ENCODE measurements at places on chromosomes 13 and 19.

DNA sequence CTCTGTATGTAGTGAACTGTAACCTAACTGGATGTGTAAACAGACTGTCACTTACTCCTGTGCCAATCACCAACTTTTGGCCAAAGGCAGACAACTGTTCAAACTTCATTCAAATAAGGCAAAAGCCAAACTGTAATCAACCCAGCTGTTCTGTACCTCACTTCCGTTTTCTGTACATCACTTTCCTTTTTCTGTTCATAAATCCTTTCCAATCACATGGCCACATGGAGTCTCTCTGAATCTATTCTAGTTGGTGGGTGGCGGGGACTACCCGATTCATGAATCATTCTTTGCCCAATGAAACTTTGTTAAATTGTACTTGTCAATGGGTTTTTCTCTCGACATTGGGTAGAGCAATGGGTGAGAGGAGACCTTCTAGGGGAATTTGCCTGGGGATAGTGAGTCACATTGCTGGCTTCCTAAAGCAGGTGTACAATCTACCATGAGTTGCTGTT lies 178.3 kb upstream of the RFC3 start:
- DNase-seq, result no peak

GRCh38 chr13:33184530-33184929 lies 101.0 kb downstream of the STARD13 start:
- DNase-seq, result no peak

- no peak for DNase-seq
These were observed 165.1 kb downstream of the PDS5B start for GRCh38 chr13:32751340-32751739.

GRCh38 chr19:12996406-12997094 lies 1.3 kb downstream of the NFIX start:
- no peak for DNase-seq

DNA sequence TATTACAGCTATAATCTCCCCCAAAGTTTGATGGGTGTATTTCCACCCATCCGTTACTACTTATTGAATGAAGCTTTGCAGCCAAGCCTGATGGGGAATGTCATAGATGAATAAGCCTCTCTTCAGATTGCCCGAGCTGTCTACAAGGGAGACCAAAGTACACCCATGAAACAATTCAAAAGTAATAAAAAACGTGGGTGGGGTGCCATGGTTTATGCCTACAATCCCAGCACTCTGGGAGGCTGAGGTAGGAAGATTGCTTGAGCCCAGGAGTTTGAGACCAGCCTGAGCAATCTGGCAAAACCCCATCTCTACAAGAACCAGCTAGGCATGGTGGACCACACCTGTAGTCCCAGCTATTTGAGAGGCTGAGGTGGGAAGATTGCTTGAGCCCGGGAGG lies 419.2 kb downstream of the FGF9 start:
- no peak for DNase-seq

- no peak for DNase-seq
These were observed 9.2 kb upstream of the WASF3 start for GRCh38 chr13:26548205-26548765.

DNA sequence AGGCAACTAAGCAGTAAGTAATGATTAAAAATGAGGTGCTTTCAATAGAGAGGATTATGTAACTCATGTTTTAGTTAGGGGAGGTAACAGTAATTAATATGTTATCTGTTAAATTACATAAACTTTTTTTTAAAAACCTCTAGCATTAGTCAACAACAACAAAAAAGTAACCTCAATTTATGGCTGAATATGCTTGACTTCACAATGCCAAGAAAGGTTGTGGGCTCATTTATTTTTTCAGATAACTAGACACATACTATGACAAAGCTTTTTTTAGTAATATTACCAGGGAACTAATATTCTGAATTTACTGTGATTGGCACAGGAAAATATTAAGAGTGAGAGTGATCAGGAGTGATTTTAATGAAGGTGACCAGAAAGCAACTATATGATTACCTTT lies 54.9 kb downstream of the KCNRG start:
- no peak for DNase-seq

GRCh38 chr19:3479834-3480215 lies 500 bp downstream of the SMIM24 start:
- no peak for DNase-seq

GRCh38 chr13:99662678-99663077 lies 161.4 kb downstream of the TM9SF2 start:
- no peak for DNase-seq

- DNase-seq, result no peak
These were observed 12.2 kb upstream of the ZNF304 start for GRCh38 chr19:57338877-57339276.

GRCh38 chr19:12669270-12670158 lies 2.9 kb downstream of the WDR83 start:
- peak; percentile 66 for DNase-seq

DNA sequence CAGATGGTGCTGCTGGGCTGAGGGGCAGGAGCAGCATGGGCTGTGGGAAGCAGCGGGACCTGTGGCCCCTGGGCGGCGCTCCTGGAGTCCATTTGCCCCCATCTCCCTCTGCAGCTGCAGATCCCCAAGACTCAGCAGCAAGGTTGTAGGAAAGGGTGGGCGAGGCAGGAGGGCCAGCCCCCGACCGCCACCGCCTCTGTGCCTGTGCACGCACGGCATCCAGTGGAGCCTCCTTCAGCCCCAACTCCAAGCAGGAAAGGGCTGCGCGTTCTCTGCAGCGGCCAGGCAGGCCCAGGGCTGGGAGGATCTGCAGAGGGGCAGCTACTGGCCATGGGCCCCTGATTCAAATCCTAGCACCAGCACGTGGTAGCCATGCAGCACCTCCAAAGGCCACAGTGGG lies 20.8 kb downstream of the DPF1 start:
- no peak for DNase-seq

DNA sequence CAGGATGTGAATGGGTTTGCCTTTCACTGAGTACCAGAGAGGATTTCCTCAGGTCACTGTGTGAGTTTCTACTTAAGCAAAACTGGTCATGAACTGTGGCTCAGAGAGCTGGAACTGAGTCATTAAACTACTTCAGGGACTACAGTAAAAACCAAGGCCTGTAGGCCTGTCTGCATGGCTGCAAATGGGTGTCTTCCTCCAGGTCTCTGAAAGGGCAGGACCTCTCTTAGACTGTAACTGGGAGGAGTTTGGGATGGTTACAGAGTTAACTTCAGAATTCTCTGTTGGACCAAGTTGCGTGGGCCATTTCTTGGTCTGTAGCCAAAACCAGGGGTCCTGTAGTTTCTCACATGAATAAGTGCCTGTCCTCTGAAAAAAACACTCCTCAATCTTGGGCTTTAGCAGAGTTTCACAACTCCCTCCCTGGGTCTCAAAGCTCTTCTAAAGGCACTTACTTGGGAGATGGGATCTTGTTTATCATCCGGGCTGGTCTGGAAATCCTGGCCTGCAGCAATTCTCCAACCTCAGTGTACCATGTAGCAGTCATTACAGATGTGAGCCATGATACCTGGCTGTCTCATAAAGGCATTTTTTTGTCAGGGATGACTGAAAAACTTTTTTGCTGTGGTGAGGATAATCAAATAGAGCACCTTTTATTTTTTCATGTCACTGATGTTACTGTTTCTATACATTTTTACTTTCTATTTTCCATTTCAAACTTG lies 19.7 kb downstream of the ZNF714 start:
- no peak for DNase-seq

- DNase-seq, result no peak
These were observed 4.5 kb downstream of the KCNN4 start for GRCh38 chr19:43776286-43776685.

DNA sequence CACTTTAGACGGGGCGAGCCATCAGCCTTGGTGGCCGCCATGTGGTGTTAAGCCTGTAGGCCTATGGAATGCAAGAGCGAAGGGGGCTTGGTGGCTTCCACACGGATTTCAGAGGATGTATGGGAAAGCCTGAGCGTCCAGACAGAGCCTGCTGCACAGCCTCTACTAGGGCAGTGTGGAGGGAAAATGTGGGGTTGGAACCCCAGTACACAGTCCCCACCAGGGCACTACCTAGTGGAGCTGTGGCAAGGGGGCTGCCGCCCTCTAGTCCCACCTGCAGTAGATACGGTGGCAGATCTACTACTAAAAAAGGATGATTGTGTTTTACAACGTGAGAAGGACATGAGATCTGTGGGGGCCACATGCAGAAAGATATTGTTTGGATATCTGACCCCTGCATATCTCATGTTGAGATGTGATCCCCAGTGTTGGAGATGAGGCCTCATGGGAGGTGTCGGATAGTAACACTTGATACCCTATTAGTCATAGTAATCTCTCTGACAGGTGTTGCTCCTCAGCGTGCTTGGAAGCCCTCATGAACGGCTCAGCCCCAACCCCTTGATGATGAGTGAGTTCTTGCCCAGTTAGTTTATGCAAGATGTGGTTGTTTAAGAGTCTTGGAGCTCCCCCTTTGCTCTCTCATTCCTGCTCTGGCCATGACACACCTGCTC lies 45.6 kb downstream of the LHFPL6 start:
- DNase-seq, result no peak

DNA sequence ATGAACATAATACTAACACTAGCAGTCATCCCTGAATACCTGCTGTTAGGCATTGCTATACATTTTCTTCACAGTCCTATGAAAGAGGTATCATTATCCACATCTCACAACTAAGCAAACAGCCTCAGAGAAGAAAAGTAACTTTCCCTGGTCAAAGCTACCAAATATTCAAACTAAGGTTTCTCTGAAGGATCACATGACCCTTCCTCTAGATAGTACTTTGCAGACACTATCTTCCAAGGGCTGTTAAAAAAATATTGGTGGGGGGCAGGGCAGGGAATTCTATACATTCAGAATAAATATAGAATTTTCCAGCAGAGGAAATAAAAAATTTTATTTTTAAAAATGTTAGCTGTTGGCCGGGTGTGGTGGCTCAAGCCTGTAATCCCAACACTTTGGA lies 3.1 kb downstream of the SLC25A30 start:
- no peak for DNase-seq

Data from activated CD4-positive, alpha-beta T cell treated with anti-CD3 and anti-CD28 coated beads for 1 hour (primary cell).